ENCODE measurements at places on chromosomes 2 and 18.

- DNase-seq: no peak
These were observed 509.8 kb upstream of the SMIM21 start for GRCh38 chr18:75937306-75937705.

GRCh38 chr18:22789600-22789999 is 143.5 kb upstream of the RBBP8 start:
- DNase-seq: no peak

- DNase-seq: peak; percentile 71
These were observed at the start of gene SPTBN1 for GRCh38 chr2:54455563-54456361. SPTBN1 (plus strand) TSS chr2:54456327; CDS start chr2:54526419, 70,092 bp downstream.

GRCh38 chr2:185279999-185280398 is 458.6 kb upstream of the FSIP2 start:
- DNase-seq: no peak

GRCh38 chr2:229300371-229300770 is 29.3 kb upstream of the PID1 start:
- no peak for DNase-seq

DNA sequence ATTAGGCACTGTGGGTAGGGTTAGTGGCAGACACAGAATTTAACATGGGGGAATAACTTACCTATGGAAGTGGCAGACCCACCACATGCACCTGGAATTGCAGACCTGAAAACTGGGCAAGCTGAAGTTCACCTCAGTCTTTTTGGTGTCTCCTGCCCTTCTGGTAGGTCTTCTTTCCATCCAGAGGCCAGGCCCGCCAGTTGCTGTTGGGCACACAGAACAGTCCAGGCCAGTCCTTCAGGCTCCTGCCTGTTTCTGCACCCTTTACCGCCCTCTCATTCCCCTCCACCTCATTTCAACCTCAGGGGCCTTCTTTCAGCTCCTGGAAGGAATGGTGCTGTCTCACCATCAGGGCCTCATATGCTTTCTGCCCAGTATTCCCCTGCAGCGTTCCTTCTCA is 358.9 kb upstream of the ETAA1 start:
- no peak for DNase-seq

GRCh38 chr18:3624546-3624934 is 174.6 kb downstream of the TGIF1 start:
- DNase-seq: no peak

DNA sequence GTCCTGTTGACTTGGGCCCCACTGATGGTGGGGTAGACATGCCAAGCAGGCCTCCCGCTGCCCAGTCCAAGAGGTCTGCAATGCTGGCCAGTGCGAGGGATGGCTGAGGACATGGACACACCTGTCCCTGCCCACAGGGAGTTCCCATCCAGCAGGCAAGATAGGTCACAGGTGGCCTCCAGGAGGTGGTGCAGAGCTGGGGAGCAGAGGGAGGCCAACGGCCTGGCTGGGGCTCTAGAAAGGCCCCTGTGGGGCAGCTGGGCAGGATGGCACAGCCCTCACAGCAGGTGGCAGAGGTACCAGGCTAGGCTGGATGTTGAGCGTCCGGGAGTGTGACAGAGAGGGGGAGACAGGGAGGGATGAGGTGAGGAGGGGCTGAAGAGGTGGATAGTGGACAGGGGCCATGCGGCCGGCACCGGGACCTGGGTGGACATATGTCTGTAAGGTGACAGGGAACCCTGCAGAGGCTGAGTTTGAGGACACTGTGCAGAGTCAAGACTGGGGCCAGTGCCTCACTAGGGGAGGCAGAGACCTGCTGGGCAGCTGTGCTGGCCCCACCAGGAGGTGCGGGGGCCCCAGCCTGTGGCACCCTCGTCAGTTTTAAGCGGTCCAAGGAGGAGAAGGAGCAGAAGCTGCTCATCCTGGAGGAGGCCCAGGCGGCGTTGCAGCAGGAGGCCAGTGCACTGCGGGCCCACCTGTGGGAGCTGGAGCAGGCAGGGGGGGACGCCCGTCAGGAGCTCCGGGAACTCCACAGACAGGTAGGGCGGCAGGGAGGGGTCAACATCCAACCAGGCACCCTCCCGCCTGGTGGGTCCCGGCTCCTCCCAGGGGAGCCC is 34.3 kb upstream of the SNED1 start:
- DNase-seq: no peak

- no peak for DNase-seq
These were observed 417.5 kb downstream of the ZEB2 start for GRCh38 chr2:144102386-144102785.

DNA sequence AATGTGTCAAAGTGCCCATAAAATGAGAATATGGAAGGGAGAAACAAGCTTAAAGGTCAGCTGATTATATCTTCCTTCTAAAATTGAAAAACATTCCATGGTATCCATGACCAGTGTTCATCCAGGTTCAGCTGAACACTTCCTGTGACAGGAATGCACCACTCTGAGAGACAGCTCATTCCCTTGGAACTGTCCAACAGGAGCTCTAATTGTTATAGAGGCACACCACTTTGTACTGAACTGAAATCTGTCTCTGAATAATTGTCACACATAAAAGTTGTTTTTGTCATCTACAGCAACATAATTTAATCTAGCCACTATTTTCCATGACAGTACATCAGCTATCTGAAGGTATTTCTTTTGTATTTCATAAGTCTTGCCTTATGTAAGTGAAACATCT is 195.9 kb upstream of the ZNF804A start:
- no peak for DNase-seq

DNA sequence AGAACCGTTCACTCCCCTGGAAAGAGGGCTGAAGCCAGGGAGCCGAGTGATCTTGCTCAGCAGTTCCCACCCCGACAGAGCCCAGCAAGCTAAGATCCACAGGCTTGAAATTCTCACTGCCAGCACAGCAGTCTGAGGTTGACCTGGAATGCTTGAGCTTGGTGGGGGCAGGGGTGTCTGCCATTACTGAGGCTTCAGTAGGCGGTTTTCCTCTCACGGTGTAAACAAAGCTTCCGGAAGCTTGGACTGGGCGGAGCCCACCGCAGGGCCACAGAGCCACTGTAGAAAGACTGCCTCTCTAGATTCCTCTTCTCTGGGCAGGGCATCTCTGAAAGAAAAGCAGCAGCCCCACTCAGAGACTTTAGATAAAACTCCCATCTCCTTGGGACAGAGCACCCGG is 180.8 kb downstream of the WDR7 start:
- DNase-seq: no peak

GRCh38 chr18:54338230-54338629 is 19.4 kb downstream of the STARD6 start:
- no peak for DNase-seq

- no peak for DNase-seq
These were observed 16.9 kb downstream of the ZAP70 start for GRCh38 chr2:97730245-97730644.

GRCh38 chr2:235909358-235909757 is 258.8 kb downstream of the GBX2 start:
- no peak for DNase-seq

- no peak for DNase-seq
These were observed 11.4 kb upstream of the TRAPPC8 start for GRCh38 chr18:31954349-31954748.

DNA sequence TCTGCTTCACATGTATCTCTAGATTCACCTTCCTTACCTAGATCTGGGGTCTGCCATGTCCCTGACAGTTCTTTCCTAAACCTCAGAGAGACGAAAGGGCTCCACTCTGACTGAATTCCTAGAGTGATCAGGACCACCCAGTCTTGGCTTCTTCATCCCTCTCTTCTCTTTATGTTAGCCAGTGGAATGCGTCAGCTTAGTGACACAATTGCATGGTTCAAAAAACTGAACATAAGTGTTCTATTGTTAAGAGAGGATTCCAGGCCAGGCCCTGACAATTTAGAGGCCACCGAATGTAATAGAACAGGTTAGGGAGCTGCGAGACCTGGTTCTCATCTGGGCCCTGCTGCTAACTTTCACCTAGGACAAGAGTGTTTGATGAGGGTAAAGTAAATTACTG is 10.0 kb downstream of the PRELID3A start:
- no peak for DNase-seq

GRCh38 chr18:79948719-79949411 is 2.6 kb downstream of the SLC66A2 start:
- no peak for DNase-seq

GRCh38 chr2:159614534-159615366 is 1.6 kb downstream of the BAZ2B start:
- DNase-seq: peak; percentile 9

GRCh38 chr2:128585706-128586105 is 267.0 kb upstream of the HS6ST1 start:
- DNase-seq: no peak

DNA sequence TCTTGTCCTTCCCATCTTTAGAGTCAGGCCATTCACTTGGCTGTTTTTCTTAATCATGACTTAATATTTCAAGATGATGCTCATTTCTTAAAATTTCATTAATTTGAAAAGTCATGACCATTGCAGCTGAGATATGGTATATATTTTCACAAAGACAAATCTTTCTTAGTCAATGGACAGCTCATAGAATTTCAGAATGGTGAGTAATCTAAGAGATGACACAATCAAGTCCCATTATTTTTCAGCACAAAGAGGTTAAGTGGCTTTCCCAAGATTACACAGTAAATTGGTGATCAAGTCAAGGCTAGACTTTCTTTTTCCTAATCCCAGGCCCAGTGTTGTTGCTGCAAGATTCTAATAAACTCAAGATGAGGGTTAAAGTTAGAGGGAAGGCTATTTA is 34.4 kb upstream of the NT5C1B start:
- no peak for DNase-seq

DNA sequence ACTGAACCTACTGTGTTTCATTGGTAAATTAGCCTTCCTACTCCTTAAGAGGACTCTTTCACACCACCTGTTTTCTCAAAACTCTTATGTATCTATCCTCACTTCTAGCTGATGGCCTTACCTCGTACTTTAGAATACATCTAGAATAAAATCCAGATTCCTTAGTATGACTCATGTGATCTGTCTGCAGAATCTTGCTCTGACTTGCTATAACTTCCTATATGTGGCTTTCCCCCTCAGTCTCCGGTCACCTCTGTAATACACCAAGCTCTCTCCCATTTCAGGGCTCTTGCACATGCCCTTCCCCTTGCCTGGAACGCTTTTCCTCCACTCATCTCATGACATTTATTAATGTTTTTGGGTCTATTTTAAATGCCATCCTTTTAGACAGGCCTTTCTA is 95.6 kb upstream of the LHCGR start:
- no peak for DNase-seq

GRCh38 chr2:120824246-120824645 is 88.6 kb downstream of the GLI2 start:
- no peak for DNase-seq

- no peak for DNase-seq
These were observed 20.6 kb downstream of the MPPE1 start for GRCh38 chr18:11887328-11888128.

DNA sequence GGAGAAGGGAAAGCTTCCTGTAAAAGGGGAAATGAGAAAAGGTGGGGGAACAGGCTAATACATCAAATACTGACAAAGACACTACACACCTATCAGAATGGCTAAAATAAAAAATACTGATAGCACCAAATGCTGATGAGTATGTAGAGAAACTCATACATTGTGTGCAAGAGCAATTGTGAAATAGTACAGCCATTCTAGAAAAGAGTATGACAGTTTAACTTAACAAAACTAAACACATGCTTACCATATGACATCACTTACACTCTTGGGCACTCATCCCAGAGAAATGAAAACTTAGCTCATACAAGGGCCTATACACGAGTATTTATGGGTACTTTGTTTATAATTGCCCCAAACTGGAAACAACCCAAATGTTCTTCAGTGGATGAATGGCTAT is 53.4 kb downstream of the ZNF638 start:
- DNase-seq: no peak

GRCh38 chr2:32355976-32356680 is 695 bp upstream of the BIRC6 start:
- no peak for DNase-seq

DNA sequence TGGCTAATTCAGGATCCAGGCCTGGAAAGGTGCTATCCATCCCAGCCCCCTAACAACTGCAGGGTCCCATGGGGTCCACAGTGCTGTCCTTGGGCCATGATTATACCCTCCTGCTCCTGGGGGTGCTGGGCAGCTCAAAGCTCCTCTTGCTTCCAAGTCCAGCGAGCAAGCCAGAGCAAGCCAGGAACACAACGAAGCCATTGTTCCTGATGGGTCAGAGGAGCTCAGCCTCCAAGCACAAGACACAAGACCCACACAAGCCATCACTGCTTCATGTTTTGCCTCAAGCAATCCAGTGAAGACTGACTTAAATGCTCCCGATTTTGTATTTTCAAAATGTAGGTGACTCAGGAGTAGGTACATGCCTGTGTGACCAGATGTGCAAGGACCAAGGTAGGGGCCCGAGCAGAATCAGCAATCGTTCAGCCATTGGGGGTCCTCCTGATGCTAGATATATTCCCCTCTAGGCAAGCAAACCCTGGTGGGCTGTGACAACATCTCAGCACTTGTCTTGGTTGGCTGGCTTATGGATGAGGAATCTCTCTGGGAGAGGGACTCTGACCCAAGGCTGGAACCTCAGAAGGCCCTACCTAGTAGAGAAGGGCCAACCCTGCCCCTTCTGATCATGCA is 90.8 kb downstream of the EPAS1 start:
- no peak for DNase-seq

DNA sequence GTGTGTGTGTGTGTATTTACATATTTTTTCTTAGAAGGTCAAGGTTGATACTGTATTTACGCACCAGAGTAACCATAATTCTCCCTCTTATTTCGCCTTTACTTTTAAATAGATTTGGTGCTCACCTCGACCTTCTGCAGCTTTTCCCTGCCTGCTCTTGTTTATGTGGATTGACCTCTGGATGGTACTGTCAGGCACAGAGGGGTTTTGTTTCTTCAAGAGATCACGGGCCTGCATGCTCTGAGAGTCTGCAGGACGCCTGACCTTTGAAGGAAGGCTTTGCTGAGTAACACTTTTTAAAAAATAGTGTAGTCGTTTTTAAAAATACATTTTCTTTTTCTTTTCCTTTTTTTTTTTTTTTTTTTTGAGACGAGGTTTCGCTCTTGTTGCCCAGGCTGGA is 18.1 kb upstream of the EFHD1 start:
- no peak for DNase-seq

DNA sequence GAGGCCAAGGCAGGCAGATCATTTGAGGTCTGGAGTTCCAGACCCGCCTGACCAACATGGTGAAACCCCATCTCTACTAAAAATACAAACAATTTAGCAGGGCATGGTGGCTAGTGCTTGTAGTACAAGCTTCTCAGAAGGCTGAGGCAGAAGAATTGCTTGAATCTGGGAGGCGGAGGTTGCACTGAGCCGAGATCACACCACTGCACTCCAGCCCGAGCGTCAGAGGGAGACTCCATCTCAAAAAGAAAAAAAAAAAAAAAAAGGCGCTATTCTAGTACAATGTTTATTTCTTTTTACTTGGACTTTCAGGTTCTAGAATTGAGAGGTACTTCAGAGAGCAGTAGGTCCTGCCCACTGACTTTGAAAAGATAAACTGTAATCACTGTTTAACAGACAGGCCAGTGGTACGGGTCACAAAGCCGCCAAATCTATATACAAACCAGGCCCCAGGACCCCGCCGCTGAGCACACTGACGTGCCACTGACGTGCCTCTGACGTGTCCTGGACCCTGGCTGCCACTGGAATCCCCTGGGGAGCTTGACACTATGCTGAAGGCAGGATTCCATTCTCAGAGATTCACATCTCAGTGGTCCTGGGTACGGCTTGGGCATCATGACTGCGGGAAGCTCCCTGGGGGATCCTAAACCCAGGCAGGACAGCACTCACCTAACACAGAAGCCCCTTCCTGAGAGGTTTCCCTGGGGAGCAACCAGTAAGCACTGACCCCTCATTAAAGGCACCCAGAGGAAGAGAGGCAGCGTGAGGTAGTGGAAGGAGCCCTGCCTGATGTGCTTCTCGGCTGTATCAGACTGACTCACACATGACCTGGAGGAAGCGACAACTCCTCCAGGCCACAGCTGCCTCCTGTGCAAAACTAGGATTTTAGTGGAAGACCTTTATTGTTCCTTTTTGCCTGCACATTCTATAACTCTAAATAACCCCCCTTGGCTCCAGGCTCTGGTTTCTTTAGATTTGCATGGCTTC is 197.8 kb upstream of the MEIS1 start:
- no peak for DNase-seq
